NCI-H1092 (cell line): ENCODE measurements at places on chromosomes 5 and 9.

GRCh38 chr5:81925009-81925408 lies 46.8 kb upstream of the ATG10 start:
- no peak for DNase-seq

- no peak for DNase-seq
Observed at GRCh38 chr9:90256345-90256744, 386.3 kb downstream of the DIRAS2 start.

- no peak for DNase-seq
Observed at GRCh38 chr5:165573445-165573844, 2068.0 kb downstream of the MAT2B start.

DNA sequence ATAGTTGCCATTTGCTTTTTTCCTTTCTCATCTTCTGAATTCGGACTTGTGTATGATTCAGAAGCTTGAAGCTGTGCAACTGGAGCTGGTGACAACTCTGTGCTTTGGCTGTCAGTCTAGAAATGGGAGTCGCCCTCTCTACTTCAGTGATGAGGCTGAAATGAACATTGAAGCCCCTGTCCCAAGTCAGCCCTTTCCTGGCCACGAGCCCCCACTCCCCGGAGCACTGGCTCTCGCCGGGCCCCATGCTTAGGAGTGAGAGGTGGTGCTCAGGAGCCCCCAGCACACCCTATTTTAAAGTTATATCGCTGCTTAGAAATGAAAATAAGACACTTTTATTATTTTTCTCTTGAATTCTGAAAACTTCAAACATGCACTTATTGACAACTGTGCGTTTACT lies 66.0 kb downstream of the PSMB7 start:
- no peak for DNase-seq

GRCh38 chr9:113650207-113651131 lies 186.9 kb downstream of the RGS3 start:
- DNase-seq = peak; percentile 78

DNA sequence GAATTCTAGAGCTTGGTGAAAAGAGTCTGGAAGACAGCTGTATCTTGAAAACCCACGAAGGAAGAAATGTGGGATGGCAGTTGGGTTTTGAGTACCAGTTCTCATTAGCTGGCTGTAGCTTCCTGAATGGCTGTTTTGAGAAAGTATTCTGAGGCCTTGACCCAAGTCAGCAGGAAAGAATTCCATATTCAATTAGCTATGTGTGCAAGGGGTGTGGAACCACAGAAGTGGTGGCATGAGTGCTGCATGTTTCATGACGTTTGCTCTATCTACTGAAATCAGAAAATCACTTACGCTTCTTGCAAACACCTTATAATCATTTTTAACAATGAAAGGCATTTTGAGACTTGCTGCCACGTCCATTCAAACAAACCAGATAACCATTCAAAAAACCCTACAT lies 69.1 kb downstream of the TRPM3 start:
- no peak for DNase-seq

- no peak for DNase-seq
Observed at GRCh38 chr9:137454145-137454596, 5.0 kb downstream of the NSMF start.

DNA sequence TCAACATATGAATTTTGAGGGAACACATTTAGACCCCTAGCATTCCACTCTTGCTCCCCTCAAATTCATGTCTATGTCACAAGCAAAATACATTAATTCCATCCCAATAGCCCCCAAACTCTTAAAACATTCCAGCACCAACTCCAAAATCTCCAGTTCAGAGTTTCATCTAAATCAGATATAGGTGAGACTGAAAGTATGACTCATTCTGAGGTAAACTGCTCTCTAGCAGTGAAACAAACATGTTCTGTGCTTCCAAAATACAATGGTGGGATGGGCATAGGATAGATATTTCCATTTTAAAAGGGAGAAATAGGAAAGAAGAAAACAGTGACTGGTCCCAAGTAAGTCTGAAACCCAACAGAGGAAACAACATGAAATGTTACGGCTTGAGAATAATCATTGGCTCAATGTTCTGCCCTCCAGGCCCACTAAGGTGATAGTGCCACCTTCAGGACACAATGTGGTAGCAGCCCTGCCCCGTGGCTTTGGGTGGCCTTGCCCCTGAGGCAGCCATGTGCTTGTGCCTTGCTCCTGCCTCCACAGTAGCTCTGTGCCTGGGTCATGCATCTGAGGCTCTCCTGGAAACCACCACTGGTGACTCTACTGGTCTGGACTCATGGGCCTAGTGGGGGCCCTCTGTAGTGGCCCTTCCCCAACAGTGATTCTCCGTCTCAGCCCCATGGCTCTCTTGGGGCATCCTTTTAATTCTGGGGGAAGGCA lies 36.4 kb upstream of the IPPK start:
- DNase-seq = no peak

DNA sequence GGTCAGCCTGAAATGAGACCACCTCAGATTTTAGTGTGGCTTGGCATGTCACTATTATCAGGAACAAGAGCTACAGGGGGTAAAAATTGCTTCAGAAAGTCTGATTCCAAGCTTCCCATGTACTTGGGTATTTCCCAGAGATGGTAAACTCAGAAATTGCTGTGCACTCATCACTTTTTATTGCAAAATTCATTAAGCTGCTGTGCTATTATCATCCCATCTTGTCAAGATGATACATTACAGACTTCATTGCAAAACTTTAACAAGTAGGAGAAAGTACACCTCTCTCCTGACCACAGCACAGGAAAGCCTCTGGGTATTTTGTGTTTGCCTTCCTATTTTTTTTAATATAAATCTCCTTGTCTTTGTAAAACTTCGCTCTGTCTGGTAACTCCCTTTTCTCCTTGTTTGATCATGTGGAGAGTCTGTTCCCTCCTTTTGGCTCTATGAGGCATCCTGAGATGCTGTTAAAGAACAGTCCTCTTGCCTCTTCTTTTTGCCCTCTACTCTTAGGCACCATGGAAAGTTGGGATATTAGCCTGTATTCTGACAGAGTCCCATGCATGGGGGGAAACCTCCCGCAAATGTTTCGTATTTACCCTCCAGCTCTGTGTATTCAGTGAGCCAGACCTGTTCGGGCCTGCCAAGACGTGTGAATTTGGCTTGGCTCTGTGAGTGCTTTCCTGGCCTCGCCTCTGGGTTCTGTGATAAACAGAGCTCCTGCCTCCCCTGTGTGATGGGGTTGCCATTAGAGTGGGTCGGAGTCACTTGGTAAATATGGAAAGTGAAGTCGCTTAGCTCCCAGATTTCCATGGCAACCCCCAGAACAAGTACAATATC lies 260.7 kb downstream of the NR3C1 start:
- DNase-seq = no peak

- DNase-seq = no peak
Observed at GRCh38 chr5:167644619-167645018, 646.8 kb upstream of the WWC1 start.

DNA sequence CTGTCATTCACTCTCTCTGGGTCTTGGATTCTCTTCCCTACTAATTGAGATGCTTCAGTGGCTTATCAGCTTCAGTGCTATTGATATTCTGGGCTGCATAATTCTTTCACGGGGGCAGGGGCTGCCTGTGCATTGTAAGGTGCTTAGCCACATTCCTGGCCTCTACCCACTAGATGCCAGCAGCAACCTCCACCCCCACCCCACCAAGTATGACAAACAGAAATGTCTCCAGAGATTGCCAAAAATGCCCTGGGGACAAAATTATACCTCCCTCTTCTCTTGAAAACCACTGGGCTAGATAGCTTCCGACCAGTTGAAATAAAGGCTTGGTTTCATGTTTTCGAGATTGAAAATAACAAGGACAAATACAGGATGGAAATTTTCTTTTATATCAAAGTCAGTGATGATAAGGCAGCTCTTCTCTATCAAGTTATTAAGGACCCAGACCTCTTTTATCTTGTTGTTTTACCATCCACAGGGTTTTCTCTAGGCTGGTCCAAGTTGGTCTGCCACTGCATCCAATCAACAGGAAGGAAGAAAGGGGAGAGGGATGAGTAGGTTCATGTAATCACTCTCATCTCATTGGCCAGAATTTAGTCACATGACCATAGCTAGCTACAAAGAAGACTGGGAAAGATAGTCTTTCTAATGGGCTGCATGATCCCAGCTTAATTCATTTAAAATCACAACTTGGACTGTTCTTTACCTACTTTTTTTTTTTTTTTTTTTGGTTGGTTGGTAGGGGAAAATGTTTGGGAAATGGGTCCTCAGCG lies 92.1 kb upstream of the RANBP3L start:
- DNase-seq = no peak

DNA sequence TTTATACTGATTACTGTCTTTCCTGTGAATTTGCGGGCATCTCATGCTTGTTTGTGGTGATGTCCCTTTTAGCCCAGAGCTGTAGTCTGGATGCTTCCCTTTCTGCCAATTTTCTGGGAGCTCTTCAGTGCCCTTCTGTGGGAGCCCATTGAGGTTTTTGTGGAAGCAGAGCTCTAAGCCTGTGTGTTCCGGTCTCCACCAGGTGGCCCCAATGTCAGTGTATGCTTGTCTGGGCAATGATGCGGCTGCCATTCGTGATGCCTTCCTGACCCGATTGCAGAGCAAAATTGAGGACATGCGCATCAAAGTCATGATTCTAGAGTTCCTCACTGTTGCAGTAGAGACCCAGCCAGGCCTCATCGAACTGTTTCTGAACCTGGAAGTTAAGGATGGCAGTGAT lies 35.1 kb downstream of the SH3GLB2 start:
- no peak for DNase-seq

GRCh38 chr5:123549256-123549904 lies 37.4 kb downstream of the CSNK1G3 start:
- no peak for DNase-seq

GRCh38 chr9:34572628-34573027 lies 16.9 kb downstream of the CNTFR start:
- no peak for DNase-seq

GRCh38 chr5:32810804-32811203 lies 99.7 kb downstream of the NPR3 start:
- DNase-seq = no peak

- no peak for DNase-seq
Observed at GRCh38 chr5:72036951-72037350, 70.3 kb upstream of the MAP1B start.

DNA sequence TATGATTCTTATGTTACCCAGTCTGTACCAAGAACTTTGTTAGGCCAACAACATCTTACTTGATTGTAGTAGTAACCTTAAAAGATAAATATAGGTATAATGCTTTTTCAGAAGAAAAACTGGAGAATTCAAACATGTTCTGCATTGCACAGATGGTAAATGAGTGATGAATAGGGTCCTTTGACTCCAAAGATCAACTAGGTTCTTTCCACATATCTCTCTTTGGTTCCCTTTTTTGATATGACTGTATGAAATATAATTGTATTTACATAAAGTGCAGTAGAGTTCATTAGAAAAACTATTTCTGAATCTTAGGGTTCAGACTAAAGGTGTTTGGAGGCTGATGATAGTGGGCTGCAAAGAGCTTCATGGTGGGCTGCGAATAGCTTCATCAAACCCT lies 150.5 kb upstream of the CDKN2B start:
- DNase-seq = no peak

GRCh38 chr9:72844440-72844768 lies 108.4 kb downstream of the ALDH1A1 start:
- DNase-seq = no peak

DNA sequence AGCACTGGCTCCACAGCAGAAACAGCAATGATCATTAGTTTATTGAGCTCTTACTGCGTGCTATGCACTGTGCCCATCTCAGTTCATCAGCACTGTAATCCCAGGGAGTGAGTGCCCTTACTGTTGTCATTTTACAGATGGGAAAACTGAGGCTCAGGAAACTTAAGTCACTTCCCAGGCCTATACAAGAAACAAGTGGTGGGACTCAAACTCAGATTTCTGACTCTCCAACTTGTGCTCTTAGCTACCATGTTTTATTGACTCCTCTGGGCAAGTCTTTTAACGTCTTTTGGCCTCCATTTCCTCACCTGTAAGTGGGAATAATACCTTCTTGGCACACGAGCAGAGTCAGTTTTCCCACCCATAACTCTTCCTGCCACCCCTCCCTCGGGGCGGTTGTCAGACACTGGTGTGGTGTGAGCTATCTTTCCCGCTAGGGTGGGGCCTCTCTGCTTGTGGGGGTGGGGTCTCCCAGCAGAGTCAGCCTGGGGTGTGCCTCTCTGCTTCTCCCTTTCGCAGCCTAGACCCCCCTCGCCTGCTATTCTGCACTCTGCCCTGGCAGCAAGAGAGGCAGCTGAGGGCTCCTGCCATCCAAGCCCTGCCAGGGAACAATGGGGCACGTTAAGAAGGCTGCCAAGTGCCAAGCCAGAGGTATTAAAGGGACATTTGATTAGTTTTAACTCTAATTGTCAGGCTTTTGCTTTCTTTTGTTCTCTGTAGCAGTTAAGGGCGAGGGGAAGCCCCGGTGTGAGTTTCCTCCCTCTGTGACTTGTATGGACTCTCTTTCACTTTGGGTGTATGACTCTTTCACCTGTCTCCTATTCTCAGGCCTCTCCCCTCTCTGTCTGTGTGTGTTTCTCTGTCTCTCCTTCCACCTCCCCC lies 12.1 kb downstream of the GALNT10 start:
- DNase-seq = peak; percentile 41

GRCh38 chr5:141914199-141914743 lies 9.4 kb upstream of the DELE1 start:
- peak; percentile 16 for DNase-seq

DNA sequence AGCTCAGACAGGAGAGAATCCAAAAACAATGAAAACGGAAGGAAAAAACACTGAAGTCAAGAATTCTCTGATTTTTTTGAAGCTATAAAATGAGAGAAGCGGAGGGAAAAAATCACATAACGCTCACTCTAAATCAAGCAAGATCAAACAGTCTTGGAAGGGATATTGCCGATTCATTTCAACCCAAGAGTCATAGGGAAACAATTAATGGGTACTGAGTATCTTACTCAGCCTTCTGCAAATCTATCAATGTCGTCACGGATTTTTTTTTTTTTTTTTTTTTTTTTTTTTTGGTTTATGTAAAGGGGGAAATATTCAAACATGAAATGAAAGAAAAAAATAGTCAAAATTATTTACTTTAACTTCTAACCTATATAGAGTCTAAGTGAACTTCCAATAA lies 9.5 kb downstream of the MEF2C start:
- DNase-seq = no peak
